NK-92 treated with Interleukin-12 subunit alpha and Interleukin-12 subunit beta, amount 100 ng/mL, for 24 hours (cell line): ENCODE measurements at places on chromosomes 11 and 22.

DNA sequence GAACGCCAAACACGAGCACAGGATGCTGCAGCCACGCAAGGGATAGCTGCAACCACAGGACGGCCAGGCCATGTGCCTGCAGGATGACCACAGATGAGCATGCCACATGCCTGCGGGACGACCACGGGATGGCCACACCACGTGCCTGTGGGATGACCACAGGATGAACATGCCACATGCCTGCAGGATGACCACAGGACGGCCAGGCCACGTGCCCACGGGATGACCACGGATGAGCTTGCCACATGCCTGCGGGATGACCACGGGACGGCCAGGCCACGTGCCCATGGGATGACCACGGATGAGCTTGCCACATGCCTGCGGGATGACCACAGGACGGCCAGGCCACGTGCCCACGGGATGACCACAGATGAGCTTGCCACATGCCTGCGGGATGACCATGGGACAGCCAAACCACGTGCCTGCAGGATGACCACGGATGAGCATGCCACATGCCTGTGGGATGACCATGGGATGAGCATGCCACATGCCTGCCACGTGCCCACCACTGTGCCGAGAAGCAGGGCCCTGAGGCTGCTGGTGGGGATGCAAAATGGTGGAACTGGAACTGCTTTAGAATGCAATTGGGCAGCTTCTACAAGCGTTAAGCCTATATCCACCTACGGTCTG, 12.8 kb upstream of the MOB2 start:
- no peak for DNase-seq

DNA sequence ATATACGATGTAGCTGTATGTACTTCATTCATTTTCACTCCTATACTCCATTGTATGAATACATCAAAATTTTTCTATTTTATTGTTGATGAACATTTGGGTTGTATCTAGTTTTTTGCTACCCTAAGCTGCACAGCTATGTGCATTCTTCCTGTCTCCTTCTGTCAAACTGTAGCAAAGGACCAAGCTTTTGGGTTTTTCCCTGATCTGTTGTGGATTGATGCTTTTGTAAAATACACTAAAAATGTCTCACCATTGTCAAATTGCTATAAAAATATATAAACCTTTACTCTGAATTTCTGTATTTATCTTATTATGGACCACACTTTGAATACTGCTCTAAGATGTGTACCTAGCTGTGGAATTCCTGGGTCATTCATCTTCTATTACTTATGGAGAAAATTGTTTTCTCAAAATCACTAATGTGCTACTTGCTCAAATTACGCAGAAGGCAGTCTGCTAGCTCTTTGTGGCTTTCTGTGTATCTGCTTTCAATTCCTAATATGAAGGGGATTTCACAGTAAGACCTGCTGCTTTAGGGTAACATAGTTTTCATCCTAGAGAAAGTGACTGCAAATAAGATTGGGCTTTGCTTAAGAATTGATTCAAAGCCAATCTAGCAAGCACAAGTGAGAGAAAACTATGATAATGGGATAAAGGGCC, 123.4 kb downstream of the CYP2R1 start:
- DNase-seq = no peak

GRCh38 chr11:36452236-36452940, 57.7 kb downstream of the TRAF6 start:
- DNase-seq = no peak

DNA sequence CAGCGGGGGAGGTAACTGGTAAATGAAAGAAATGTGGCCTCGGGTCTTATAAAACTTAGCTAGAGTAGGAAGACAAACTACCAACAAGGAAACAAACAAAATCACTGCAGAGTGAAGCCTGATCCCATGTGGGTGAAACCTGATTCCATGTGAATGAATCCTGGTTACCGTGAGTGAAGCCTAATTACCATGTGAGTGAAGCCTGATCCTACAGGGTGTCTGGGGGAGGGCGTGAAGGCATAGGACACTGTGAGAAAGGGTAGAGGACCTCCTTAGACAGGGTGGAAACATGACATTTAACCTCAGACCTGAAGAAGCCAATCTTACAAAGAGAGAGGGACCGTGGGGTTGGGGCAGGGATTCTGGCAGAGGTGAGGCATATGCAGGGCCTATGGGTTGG, 106.2 kb upstream of the USP47 start:
- DNase-seq = no peak

GRCh38 chr11:16945671-16946469, 68.3 kb downstream of the PLEKHA7 start:
- DNase-seq = peak; percentile 49

DNA sequence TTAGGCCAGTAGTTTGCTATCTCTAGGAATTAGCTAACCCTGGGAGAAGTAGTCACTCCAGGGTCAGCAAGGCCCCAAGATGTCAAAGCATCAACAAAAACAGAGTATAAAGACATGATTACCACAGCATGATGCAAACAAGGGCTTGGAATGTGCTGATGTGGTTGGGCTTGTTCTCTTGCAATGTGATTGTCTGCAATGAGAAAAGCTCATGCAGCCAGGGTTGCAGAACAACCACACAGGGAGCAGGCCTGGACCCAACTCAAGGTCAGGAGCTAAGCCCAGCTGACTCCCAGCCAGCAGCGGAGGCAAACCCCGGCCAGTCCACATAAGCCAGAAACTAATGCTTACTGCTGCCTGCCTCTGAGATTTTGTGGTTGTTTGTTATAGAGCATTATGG, 132.4 kb upstream of the ZC3H12C start:
- no peak for DNase-seq

- no peak for DNase-seq
Observed at GRCh38 chr11:78131956-78132355, 7.5 kb downstream of the ALG8 start.

DNA sequence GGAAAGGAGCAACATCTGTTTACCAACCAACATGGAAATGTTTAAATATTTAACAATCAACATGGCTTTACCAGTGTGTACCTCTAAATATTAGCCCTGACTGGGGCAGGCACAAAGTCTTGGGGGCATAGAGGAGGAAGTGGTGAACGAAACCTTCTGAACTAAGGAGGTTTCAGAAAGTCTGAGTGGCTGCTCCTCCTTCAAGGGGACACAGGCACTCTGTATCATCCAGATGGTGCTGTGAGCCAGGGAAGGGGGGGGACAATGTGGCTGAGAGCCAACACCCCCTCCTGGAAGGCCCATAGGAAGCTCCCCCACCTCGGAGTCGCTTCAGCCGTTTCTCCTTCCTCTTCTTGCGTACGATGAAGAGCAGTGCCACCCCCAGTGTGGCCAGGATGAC, 107.7 kb downstream of the CEP164 start:
- DNase-seq = no peak

DNA sequence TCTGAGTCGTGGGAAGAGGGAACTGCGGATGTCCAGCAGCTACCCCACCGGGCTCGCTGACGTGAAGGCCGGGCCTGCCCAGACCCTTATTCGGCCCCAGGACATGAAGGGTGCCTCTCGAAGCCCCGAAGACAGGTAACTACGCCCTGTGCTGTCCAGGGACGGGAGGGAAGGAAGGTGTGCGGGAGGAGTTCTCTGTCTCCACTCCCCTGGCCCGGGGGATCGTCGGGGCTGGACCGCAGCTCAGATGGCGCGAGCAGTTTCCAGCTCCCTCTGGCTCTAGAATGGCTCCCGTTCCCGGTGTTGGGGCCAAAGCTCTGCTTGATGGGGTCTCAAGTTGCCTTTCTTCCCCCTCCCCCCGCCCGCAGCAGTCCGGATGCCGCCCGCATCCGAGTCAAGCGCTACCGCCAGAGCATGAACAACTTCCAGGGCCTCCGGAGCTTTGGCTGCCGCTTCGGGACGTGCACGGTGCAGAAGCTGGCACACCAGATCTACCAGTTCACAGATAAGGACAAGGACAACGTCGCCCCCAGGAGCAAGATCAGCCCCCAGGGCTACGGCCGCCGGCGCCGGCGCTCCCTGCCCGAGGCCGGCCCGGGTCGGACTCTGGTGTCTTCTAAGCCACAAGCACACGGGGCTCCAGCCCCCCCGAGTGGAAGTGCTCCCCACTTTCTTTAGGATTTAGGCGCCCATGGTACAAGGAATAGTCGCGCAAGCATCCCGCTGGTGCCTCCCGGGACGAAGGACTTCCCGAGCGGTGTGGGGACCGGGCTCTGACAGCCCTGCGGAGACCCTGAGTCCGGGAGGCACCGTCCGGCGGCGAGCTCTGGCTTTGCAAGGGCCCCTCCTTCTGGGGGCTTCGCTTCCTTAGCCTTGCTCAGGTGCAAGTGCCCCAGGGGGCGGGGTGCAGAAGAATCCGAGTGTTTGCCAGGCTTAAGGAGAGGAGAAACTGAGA, 1.4 kb downstream of the ADM start:
- DNase-seq = no peak

DNA sequence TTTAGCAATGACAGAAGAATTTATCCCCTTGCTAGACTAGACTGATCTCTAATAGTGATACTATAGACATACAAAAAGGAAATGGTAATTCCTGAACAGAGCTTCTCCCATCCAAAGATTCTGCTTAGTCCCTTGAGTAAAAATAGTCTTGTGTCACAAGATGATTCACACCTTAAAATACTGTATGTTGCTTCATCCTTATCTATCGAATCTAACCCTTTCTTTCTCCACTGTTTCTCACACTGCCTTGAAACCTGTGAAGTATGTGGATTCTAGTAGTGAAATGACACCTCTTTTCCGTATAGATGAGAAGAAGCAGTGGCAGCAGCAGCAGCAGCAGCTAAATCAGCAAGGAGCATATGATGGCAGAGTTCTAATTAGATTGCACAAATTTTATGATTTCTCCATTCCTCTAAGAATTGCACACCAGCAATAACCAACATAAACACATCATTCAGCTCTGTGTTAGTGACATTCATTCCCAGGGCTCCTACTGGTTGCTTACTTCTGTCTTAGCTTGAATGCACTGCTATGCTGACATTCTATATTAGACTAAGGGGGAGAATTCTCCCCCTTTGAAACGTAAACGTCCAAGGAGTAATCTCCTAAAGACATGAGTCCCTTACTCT, 14.6 kb downstream of the KCNA4 start:
- no peak for DNase-seq

DNA sequence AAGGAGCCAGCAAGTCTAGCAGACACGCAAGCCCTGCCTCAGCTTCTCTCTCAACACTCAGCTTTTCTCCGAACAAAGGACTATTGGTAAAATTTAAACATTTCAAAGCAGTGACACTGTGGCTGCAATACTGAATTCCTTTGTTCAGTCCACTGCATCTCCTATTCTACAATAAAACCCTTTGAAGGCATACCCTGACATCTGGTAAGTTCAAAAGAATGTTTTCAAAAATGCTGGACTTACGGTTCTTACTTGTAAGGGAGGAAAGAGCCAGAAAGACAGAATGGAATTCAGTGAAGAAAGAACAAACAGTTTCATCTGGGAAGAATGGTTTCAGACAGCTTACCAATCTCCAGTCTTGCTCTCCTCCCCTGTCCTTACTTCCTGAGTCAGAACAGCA, 12.7 kb upstream of the OR8K1 start:
- no peak for DNase-seq

DNA sequence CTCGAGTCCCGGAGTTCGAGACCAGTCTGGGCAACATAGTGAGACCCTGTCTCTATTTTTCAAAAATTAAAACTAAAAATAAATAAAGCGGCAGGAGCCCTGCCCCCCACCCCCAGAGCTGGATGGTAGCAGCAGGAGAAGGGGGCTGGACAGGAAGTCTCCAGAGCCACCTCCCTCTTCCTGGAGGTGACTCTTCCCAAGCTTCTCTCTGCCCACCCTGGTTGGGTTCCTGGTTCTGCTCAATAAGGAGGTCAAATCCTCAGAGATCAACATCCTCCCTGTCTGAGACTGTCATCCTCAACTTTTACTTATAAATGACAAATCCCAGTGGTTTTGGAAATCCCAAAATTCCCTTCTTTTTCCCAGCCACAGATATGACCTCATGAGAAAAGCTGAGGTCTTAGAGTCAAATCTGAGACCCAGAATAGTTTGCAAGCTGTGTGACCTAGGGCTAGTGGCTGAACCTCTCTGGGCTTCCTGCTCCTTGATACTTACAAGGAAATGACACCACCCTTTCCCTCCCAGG, 987 bp downstream of the C1QTNF6 start:
- DNase-seq = no peak

- DNase-seq = no peak
Observed at GRCh38 chr11:115202900-115203552, 301.2 kb downstream of the CADM1 start.
